ENCODE measurements at places on chromosomes 5 and 9. TPM values are rescaled to one million over a fixed set of nuclear protein-coding genes. Genes with fewer than 3 reads are reported as not detected.

LECT2 gene
- not detected for total RNA-seq

SMIM32 gene
- total RNA-seq, result not detected

TMEM252 gene
- not detected for total RNA-seq

C5 gene
- total RNA-seq, result 1.0 TPM

DNA sequence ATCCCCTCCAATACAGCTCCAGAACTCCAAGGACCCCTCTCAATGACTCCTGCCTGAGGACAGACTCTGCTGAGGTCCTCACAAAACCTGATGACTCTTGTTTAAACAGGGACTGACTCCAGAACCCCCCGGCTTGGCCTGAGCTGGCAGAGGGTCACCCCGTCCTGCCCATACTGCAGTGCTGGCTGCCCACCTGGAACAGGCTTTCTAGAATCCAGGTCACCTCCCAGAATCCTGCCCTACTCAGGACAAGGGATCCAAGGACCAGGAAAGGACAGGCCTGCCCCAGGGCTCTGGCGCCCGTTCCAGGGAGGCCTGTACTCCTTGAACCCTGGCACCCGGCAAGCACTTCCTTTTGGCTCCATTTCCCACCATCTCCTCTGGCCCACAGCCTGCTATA, 22.2 kb downstream of the RALGDS start:
- DNase-seq, result no peak

GRCh38 chr5:5316334-5316733, 106.1 kb upstream of the ICE1 start:
- no peak for DNase-seq

DNA sequence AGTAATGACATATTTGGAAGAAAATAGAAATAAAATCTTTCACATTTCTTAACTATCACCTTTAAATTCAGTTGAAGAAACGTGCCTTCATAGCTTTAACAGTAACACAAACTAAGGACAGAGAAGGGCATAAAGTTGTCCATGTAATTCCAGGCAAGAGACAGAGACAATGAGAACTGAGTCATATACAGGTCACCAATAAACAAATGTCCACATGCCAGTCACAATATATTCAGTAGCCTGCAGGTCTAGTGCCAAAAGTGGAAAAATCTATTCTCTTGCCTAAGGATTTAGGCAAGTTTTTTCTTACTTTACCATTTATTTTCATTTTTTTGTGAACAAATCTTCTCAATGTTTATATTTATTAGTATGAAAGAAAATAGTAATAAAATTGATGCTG, 1711.5 kb upstream of the NUDT12 start:
- no peak for DNase-seq

DNA sequence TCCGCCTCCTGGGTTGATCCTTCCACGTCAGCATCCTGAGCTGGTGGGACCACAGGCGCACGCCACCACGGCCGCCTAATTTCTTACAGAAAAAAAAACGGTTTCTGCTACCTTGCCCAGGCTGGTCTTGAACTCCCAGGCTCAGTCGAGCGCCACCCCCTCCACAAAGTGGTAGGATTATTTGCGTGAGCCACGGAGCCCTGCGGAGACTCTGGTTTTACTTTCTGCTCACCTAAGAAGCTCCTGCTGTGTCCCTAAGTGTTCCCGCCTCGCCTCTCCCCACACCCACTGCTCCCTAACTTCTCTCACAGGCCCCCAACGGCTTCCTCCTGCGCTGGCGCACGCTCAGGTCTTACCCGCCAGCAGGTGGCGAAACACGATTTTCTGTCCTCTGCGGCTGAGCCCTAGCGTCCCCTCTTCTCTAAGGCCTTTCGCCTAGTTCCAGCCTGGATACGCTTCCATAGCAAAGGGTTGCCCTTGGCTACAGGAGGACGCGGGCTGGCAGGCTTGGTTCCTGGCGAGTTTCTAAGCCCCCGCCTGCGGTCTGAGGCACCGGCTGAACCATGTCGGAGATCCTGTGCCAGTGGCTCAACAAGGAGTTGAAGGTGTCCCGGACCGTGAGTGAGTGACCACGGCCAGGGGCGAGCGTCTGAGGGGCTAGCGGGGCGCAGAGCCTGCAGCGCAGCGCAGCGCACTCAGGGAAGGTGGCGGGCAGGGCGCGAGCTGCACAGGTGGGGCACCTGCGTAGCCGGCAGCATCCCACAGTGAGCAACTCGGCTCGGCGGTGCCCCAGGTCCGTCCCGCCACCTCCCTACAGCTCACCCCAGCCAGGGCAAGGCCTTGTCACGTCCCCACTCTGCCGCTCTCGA, at the start of gene SPEF2:
Gene SPEF2, plus strand, starts transcription at position 429 of the 869 bp plus-strand sequence. Its CDS starts 135 bp downstream, at position 564.
- peak; percentile 88 for DNase-seq

- no peak for DNase-seq
Measured at GRCh38 chr5:27875148-27875547, 836.8 kb upstream of the CDH9 start.

- DNase-seq, result no peak
Measured at GRCh38 chr5:68395926-68396511, 180.5 kb downstream of the PIK3R1 start.

GRCh38 chr9:35422753-35423152, 67.2 kb upstream of the RUSC2 start:
- DNase-seq, result no peak

DNA sequence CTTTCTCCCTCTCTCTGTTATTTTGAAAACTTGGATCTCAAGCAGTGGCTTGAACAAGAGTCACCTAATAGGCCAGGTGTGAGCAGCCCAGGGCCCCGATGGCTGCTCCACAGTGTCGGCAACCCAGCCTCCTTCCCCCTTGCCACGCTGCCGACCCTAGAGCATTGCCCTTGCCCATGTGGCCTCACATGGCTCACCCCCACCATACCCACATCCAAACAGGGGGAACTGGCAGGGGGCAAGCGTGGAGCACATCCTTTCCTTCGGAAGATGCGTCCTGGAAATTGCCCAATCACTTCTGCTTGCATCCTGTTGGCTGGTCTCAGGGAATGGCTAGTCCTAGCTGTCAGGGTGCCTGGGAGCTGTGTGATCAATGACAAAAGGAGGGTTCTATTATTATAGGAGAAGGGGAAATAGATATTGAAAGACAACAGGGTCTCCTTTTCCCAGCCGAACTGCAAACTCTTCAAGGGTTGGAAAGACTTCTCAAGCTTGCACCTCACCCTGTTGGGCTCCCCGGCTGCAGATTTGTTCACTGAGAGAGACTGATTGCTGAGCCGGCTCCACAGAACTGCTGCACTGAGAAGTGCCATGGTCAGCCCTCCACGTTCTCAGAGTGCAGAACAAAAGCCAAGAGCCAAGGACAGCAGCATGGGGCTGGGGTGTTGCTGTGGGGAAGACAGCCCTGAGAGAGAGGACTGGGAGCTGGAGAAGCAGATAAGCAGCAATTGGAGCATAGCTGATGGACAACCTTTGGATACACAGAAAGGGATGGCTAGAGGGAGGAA, 8.3 kb upstream of the TIFAB start:
- DNase-seq, result no peak

DNA sequence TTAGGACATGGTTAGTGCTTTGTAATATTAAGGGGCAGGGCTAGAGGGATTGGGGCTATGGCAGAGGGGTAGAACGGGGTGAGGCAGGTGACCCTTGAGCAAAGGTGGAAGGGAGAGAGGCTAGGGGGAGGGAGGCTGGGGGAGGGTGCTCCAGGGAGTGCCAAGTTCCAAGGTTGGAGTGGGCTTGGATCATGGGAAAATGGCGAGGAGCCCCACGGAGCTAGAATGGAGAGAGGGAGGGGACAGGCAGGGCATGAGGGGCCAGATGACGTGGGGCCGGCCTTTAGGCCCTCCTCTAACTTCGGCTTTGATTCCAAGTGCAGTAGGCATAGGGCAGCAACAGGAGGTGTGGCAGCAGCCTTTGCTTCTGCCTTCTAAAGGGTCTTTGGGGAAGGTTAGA, 171.8 kb upstream of the PANK3 start:
- DNase-seq, result no peak

- DNase-seq, result no peak
Measured at GRCh38 chr5:24823625-24824024, 178.8 kb upstream of the CDH10 start.
